ENCODE measurements at places on chromosomes 3 and 15.

DNA sequence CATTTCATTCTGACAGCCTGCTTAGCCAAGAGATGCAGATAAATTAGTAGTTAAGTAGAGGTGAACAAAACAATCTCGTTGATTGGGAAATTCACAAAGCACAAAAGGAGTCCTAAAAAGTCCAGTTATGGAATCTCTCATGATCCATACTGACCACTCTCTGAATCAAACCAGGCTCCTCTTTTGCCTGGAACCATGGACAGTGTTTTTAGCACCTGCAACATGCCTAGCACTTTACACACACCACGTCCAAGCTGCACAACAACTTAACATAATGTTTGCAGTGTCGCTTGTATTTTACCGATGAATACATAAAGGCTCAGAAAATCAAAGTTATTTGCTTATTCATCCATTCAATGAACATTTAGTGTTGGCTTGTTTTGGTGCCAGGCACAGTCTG is 101.8 kb upstream of the ST8SIA2 start:
- DNase-seq: no peak

DNA sequence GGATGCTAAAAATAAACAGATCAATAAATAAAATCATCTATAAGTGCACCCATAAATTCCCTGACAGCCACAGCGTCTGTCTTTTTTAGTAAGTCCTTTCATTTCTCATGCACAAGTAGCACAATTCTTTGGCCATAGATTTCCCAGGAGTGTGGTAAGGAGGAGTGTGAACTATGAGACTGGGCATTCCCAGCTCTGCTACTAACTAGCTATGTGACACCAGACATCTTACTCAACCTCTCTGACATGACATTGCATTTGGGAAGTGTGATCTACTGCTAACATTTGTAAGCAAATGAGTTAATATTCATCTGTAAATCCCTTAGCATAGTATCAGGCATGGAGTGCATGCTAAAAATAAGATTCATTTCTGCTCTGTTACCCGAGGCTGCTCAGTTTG is 301.7 kb downstream of the NTRK3 start:
- DNase-seq: no peak

GRCh38 chr15:39438260-39438659 is 142.6 kb upstream of the THBS1 start:
- no peak for DNase-seq

- no peak for DNase-seq
Observed at GRCh38 chr3:195810455-195810845, 1.3 kb downstream of the MUC4 start.

Measured in activated CD4-positive, alpha-beta T cell treated with anti-CD3 and anti-CD28 coated beads, Interleukin-2, Interleukin-6, amounts not matched to agents 100 ng/mL and 50 ng/mL, durations not matched to agents 16 hours and 8 hours (primary cell).